ENCODE measurements at places on chromosomes 4 and X.

DNA sequence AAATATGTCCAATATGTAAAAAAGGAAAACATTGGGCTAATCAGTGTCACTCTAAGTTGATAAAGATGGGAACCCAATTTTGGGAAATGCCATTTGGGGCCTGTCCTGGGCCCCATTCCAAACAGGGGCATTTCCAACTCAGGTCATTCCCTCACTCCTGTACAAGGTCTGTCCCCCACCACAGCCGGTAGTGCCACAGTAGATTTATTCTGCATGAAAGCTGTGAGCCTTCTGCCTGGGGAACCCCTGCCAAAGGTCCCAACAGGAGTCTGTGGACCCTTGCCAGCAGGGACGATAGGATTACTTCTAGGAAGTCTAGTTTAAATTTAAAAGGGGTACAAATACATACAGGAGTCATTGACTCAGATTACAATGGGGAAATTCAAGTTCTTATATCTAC is 317.6 kb upstream of the GNPDA2 start:
- no peak for DNase-seq

DNA sequence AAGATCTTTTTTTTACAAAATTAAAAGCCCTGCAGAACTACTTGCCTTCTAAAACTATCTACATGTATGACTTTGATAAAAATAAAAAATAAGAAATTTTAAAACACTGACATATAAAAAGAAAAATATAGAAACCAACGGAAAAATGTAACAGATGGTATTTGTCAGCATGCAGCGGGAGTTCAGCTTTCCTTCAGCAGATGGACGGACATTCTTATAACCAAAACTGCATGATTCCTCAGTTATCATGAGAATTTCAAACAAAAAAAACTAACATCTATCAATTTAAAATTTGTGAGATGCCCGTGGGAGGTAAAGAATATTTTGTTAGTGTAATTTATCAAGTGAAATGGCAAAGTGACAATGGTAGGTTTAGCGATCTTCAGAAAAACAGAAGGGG is 23.2 kb downstream of the RWDD4 start:
- no peak for DNase-seq

- DNase-seq = no peak
These were observed 103.8 kb downstream of the SHOX start for GRCh38 chrX:734362-734761.

GRCh38 chr4:76615999-76616398 is 181.0 kb downstream of the SHROOM3 start:
- no peak for DNase-seq

GRCh38 chrX:149870840-149871239 is 10.1 kb upstream of the MAGEA8 start:
- no peak for DNase-seq

- no peak for DNase-seq
These were observed 387.7 kb downstream of the FAT4 start for GRCh38 chr4:125702406-125702805.

DNA sequence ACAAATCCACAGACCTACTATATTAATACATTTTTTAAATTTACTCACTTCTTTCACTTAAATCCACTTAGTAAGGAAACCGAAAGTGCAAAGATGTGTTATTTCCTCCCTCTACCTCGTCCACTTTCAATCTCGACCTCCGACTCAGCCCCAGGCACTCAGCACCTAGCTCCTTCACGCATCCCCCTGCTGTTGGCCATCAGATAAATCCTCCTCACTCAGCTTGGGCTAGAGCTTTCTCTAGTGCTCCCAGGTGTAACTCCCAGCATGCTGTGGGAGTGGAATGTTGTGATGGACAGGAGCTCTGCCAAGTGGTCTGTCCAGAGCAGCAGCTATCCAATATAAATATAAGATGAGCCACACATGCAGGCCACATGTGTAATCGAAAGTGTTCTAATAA is 26.7 kb upstream of the TEC start:
- no peak for DNase-seq

GRCh38 chr4:38948551-38948950 is 80.9 kb downstream of the FAM114A1 start:
- DNase-seq = no peak
